ENCODE measurements at places on chromosomes 6 and 20.

DNA sequence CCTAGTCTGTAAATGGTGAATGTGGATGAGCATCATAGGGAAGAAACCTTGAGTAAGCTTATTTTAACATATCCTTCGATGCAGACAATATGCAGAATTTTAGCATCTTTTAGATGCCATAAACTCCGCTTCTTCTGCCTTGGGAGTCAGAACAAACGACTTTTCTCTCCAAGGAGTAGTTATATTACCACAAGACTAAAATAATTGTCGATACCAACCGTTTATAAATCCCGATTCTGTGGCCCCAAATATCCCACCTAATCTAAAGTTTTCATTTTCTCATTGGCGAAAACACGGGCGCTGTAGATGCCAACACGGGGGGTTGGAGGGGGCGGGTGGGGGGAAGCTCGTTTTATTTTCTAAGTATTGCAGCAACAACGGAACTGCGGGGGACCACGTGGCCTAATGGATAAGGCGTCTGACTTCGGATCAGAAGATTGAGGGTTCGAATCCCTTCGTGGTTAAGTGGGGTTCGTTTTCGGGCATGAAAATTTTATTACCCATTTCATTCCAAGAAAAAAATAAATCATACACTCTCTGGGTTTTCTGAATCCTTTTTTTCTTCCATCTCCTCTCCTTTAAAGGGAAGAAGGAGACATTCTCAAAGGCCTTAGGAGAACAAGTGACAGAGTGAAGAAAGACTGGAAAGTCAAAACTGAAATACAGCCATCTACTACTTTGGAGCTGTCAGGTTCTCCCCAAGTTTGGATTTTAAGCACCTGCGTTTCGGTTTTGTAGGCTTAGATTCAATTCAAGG lies 65.5 kb upstream of the BTN3A2 start:
- no peak for DNase-seq

DNA sequence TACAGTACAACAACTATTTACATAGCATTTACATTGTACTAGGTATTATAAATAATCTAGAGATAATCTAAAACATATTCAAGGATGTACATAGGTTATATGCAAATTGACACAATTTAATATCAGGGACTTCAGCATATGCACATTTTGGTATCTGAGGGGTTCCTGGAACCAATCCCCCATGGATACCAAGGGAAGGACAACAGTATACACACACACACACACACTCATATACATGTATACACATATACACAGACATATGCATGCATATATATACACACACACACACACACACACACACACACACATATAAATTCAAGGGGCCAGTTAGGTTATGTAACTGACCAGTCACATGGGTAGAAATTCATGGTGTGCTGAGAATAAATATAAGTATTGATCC lies 24.9 kb downstream of the ADGRF5 start:
- DNase-seq = no peak

DNA sequence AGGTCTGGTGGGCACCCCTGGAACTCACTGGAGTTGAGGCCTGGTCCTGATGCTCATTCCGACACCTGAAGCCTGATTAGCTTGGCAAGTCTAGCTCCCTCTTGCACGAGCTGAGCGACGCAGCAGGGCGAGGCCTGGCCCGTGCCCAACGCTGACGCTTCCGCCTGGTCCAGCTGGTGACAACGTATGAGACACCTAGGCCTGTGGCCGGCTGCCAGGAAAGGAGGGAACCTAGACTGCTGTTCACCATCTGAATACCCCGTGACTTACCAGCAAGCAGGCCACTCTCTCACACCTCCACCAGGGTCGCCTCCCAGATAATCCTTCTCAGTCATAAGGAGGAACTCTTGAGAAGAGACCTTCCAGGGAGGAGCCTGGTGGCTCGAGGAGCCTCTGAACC lies 24.5 kb downstream of the YTHDF1 start:
- DNase-seq = peak; percentile 88

GRCh38 chr6:17904491-17905120 lies 82.8 kb downstream of the KIF13A start:
- no peak for DNase-seq

DNA sequence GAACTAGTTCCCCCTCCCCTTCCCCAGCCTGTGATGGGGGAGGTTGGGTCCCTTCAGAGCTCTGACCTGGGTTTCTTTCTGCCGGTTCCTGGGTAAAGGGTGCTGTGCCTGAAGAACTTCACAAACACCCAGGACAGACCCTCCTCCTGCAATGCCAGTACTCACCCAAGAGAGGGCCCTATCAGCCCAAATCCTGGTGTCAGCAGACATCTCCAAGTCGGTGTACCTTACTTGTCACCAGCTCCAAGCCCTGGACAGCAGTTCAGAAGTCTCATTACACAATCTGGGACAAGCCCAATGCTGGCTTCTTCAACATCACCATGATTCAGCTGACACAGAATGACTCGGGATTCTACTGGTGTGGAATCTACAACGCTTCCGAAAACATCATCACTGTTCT lies 467 bp downstream of the TREML4 start:
- DNase-seq = no peak
